ENCODE measurements at places on chromosomes 12 and 14.

DNA sequence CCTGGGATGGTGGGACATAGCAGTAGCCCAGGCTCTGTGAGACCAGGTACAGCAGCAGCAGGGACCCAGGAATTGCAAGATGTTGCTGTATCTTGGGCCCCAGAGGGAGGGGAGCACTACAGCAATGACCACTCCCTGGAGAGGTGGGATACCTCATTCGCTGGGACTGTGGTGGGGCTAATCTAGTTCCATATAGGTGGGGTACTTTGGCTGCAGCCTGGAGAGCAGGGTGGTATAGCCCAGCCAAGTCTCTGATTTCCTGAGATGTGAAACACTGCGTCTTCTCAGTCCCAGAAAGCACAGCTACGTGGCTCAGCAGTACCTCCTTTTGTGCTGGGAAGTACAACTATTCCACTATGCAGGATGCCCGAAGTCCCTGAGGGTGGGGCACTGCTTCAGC is 163.7 kb upstream of the ARHGAP5 start:
- no peak for DNase-seq

GRCh38 chr12:127781336-127781735 is 485.6 kb upstream of the TMEM132C start:
- DNase-seq = no peak

DNA sequence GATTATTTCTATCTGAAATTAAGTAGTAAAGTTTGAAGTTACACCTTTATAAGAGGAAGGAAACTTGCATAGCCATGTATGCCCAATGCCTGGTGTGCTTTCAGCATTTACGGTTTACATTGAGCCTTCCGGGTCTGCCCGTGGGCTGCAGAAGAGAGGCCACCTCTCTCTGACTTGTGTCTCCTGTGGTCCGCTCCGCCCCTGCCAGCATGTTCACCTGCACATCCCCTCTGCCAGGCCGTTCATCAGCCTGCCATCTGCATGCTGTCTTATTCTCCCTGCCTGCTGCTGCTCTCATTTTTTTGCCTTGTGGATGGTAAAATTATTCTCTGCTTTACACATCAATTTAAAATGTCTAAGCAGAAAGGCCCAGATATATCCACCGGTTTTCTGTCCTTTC is 41.5 kb upstream of the DYNC1H1 start:
- no peak for DNase-seq

DNA sequence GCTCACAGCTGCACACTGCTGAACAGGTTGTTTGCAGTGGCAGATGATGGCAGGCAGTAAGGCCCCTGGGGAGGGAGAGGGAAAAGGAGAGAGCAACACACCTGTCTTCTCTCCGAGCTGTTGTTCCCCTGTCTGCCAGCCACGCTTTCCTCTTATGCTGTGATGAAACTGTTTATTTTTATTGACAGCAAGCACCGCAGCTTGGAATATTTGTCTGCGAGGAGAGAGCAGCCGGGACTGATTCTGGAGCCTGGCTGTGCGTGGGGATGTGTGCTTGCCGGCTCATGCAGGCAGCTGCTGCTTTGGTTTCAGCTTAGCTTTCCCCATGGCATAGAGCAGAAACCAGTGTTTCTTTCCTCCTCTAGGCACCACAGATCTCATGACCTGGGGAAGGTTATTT is 58.7 kb upstream of the KCNA5 start:
- DNase-seq = no peak

GRCh38 chr12:70641691-70642090 is 4.5 kb upstream of the PTPRB start:
- no peak for DNase-seq

- no peak for DNase-seq
Measured at GRCh38 chr12:18676996-18677588, 60.7 kb downstream of the PLCZ1 start.

DNA sequence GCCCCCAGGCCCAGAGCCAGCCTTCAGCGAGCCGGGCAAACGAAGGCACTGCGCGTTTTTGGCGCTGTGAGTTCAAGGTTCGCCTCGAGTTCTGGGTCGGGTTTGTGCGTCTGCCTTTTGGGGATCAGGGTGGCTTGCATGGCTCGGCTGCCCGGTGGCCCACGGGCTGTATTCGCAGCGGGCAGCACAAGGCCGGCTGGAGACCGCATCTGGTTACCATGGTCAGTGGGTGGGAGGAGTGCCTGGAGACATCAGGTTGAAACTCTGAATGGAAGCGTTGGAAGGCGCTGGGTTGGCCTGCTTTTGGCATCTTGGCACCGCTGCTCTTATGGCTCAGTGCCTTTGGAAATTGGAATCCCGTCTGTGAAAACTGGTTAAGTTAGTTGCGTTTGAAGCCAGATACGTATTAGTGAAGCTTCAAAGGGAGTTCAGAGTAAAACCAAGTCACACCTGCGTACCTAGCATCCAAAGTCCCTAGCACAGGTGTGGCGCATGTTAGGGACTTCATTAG is 50.9 kb downstream of the SNAPC1 start:
- DNase-seq = no peak

DNA sequence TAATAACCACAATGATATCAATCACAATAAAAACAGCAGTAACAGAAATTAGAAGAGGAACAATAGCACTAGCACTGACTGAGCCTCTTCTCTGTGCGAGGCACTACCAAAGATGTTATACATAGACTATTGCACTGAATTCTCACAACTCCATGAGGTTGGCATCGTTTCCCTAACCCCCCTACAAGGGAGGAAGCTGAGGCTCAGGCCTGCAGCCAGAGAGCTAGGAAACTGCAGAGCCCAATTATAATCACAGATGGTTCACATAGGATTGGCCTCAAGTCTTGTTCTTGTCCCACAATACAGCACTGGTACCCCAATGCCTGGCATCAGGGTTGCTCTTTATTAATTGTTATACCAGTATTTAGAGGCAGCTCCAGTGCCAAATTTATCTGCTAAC is 278.0 kb downstream of the CEP128 start:
- DNase-seq = no peak

DNA sequence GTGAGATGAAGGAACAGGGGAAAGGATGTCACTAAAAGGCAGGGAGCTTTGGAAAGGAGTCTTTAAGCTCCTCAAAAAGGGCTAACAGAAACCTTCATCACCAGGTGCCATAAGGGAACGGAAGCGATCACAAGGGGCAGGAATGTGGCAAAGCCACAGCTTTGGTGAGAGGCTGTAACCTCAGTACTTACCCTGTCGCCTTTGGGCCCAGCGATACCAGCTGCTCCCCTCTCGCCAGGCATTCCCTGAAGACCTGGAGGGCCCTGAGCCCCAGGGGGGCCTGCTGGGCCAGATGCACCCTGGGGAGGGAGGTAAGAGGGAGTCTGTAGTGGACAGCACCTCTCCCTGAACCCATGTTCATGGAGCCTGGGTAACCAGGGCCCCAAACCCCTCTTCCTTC is 18.9 kb downstream of the TMEM106C start:
- DNase-seq = no peak

GRCh38 chr14:83478741-83479140 is 1945.1 kb upstream of the SEL1L start:
- DNase-seq = no peak

- DNase-seq = no peak
Measured at GRCh38 chr14:53953828-53954550, 2.6 kb downstream of the BMP4 start.

- DNase-seq = no peak
Measured at GRCh38 chr14:92903359-92903758, 19.6 kb upstream of the CHGA start.

GRCh38 chr12:25337916-25338315 is 87.2 kb upstream of the KRAS start:
- DNase-seq = no peak

DNA sequence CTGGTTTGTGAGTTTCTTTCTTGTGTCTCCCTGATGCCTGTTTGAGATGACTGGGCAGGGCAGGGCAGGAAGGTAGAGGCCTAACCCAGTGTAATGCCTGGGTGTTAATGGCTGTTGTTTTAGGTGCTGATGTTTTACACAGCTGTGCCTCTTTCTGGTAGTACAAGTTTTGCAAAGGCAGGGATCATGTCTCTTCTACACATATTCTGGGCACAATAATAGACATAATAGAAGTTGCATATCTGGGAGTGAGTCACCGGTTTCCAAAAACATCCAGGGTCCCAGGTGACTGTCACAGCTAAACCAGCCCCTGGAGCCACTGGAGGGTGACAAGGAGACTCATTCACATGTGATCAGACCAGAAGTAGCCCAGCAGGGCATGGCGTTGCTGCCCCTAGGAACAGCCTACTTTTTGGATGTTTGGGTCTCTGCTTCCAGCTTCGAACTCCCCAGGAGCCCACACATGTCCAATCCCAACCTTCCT is 18.1 kb downstream of the TPCN1 start:
- no peak for DNase-seq

GRCh38 chr14:70652871-70653270 is 11.2 kb downstream of the TTC9 start:
- no peak for DNase-seq

DNA sequence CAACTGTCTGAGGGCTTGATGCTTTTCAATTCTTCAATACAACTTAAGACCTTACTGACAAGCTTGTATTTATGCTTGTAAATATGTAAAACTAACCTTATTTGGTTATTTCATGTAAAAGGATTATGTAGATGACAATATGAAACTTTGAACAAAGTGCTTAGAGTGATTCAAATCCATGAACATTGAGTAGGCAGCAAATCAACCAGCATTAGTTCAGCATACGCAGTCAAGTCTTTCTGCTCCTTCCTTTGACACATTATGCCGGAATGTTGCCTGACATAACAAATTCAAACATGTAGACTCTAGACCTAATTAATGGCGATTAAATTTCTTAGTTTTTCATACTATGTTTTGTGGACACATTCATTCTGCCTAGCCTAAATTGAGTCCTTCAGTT is 105.2 kb downstream of the FGD4 start:
- DNase-seq = no peak

DNA sequence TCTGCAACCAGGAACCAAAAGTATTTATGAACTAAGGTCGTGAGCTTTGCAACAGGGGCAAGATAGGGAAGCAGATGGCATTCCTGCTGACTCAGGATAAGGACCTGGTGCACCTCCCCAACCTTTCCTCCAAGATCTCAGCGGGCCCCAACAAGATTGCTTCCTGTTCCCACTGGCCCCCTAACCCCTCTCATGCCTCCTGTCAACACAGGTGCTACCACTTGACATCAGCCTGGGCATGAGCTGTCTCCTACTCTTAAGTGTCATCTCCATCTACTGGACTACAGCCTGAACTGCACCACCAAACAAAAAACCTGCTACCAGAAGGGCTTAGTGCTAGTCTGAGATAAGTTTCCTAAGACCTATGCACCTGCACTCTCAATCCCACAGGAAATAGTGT is 32.7 kb downstream of the MED6 start:
- no peak for DNase-seq

GRCh38 chr12:29158115-29158763 is 9.2 kb downstream of the FAR2 start:
- no peak for DNase-seq

DNA sequence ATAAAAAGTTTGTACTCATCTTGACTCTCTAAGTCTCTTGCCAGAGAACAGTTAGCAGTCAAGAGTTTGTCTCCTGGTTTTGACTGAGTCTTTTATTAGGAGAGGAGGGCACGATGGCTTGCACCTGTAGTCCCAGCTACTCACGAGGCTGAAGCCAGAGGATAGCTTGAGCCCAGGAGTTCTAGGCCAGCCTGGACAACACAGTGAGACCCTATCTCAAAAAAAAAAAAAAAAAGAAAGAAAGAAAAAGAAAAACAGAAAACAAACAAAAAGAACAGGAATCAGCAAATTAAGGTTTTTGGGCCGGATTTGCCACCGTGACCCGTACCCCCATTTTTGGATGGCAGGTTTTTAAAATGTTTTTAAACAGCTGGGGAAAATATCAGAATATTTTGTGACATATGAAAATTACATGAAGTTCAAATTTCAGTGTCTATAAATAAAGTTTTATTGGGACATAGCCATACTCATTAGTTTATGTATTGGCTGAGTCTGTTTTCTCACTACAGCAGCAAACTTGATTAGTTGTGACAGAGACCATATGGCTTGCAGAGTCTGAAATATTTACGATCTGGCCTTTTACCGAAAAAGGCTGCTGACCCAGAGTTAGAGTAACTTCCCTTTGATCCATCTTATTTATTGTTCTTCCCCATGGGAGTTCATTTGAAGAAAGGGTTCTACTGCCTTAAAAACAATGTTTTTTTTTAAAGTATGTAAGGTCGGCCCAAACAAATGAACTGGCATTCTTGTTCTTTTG is 31.2 kb downstream of the VEZT start:
- no peak for DNase-seq

GRCh38 chr12:78490861-78491260 is 373.7 kb upstream of the SYT1 start:
- DNase-seq = no peak

- no peak for DNase-seq
Measured at GRCh38 chr12:64010069-64010686, 165.7 kb downstream of the SRGAP1 start.

DNA sequence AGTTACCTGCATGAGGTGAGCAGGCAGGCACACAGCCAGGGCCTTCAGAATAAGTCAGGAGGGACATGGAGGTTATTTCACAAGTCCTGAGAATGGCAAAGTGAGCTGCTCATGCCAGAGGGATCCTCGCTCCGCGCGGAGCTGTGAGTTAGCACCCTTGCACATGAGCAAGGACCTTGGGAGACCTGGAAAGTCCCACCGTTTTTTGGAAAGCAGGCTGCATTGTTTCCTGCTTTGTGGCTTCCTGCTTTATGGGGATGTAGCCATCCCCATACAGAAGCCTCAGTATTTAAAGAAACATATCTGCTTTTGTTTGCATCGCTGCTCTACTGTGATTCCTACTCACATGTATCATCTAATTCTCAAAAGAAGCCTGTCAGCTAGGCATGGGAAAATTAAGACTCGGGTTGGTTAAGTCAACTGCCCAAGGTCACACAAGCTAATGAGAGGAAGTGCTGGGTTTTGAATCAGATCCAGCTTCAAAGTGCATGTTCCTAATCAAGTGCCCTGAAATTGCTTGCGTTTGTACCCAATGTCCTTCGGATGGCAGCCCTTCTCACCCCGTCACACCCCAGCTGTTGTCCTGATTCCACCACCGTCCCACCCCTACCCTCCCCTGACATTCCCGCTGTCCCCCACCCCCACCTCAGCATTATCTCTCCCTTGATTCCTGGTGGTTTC is 106.2 kb downstream of the CRACR2A start:
- no peak for DNase-seq

DNA sequence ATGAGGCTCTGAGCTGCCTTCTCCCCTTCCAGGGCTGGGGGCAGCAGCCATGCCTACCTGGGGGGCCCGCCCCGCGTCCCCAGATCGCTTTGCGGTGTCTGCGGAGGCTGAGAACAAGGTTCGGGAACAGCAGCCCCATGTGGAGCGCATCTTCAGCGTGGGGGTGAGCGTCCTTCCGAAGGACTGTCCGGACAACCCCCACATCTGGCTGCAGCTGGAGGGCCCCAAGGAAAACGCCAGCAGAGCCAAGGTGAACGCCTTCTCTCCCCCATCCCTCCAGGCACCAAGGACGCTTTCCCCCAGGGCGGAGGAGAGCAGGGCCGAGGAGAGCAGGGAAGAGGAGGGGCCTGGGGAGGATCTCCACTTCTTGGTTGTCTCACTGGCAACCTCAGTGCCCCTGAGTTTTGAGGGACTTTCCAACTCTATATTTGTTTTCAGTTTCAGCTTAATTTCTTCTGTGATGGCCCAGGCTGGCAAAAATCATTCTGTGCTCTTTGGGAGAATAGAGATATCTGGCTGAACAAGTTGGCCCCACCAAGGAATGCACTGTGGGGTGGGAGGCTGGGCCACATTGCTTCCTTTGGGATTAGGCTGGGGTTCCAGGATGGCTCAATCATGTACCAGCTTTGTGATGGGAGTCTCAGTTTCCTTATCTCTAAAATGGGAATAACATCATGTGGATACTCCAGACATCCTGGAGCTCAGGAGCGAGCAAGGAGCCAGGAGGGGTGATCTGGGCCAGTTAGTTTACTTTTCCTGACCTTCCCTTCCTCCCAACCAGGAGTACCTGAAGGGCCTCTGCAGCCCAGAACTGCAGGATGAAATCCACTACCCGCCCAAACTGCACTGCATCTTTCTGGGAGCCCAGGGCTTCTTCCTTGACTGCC is 1.2 kb downstream of the KHNYN start:
- no peak for DNase-seq
